Astrocyte of the spinal cord (primary cell): ENCODE measurements at places on chromosomes 2 and 18.
A peak's percentile ranks its signal among the peaks of the same experiment; 100 is the strongest.

GRCh38 chr2:108947271-108947907 is 41.6 kb downstream of the EDAR start:
- no peak for DNase-seq

GRCh38 chr2:125274718-125275117 is 1249.6 kb downstream of the CNTNAP5 start:
- DNase-seq, result no peak

- peak; percentile 77 for DNase-seq
These were observed 796 bp downstream of the MYO1B start for GRCh38 chr2:191245869-191246531.

DNA sequence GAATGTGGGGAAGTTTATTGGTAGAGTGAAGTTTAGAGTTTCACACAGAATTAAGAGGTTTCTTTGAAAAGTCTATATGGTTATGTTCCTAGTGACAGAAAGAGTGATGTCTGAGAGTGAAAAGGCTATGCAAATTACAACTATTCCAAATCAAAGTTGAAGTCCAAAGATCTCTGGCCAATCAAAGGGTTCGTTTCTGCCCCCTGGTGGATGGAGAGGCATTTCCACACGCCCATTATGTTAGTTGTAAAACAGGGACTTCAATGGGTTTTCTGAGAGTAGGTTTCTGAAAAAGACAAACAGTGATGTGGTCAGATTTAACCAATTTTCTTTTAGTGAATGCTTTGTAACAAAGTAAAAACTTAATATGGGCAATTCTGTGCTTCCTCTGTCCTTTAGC is 441.5 kb upstream of the POU3F3 start:
- DNase-seq, result peak; percentile 31

DNA sequence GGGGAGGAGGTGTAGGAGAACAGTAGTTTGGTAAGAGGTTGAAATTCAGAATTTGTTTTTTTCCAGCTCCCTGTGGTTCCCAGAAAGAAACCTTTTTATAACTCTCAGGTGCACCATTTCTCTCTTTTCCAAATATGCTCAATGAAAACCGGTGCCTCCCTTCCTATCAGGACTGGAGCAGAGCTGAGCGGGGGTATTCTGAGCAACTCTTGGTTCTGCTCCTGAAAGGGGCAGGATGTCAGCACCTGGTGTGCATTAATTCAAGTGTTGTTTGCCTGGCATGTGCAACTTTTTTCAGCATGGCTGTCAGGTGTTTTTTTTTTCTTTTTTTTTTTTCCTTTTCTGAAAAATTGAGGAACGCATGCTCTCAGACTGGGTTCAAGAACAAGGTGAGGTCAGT is 74.1 kb downstream of the MAPK4 start:
- no peak for DNase-seq

- DNase-seq, result peak; percentile 35
These were observed 34.0 kb downstream of the EPAS1 start for GRCh38 chr2:46331109-46331766.

GRCh38 chr2:177010146-177010545 is 202.4 kb upstream of the HNRNPA3 start:
- no peak for DNase-seq

- DNase-seq, result no peak
These were observed 43.1 kb upstream of the SELENOI start for GRCh38 chr2:26302846-26303245.

DNA sequence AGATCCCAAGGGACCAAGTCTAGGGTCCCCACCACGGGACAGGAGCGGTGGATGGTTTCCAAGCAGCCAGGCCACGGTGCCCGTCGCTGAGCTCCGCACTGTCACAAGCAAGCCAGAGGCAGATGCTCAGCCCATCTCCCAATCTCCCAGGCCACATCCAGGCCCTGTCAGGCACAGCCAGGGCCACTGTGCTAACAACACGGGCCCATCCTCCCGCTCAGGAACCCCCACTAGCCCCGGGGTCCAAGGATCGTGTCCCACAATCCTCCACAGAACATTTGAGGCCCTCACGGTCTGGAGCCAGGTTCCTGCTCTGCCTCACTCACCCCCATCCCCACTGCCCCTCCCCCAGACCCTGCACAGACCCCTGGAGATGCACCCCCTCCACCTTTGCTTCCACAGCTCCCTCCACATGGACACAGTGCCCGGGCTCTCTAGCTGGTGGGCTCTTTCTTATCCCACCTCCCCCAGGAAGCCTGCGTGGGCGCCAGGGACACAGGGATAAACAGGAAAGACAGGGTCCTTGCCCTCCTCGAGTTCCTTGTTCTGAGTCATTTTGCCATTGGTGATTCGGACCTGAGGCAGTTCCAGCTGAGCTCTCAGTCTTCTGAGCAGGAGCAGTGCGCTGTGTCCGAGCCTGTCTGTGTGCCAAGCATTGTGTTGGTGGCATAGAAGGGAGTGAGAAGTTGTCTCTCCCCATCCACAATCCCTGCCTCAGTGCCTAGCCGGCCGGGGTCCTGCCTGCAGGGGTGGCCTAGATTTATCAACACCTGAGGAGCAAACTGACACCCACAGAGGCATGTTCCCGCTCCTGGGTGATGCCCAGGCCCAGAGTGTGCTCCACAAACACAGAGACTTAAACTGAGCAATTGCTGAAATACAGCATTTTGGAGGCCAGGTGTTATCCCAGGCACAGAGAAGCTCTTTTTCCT is 7.0 kb downstream of the CROCC2 start:
- peak; percentile 12 for DNase-seq

DNA sequence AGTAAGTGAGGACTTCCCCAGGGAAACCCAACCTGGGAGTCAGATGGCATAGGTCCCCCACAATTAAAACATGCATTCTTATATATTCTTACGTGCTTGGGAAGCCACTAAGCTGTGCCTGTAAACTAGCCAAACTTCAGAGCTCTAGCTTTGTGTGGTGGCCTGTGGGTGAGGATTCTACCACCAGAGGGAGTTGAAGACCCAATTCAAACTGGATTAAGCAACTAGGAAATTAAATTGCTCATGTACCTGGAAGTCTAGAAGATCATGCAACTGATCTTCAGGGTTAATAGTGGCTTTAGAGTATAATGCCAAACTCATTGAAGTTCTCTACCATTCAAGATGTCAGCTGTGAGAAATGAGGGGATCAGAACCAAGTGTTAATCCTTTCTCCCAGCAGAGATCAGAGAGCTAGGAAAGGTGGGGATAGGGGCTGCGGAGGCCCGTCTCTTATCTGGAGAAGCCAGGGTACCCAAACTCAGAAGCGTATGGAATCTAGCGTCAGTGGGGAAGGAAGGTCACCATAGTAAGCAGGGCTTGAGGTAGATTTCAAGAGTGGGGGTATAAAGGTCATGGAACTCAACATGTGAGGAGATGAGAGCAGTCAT is 53.2 kb upstream of the CCDC85A start:
- peak; percentile 43 for DNase-seq

DNA sequence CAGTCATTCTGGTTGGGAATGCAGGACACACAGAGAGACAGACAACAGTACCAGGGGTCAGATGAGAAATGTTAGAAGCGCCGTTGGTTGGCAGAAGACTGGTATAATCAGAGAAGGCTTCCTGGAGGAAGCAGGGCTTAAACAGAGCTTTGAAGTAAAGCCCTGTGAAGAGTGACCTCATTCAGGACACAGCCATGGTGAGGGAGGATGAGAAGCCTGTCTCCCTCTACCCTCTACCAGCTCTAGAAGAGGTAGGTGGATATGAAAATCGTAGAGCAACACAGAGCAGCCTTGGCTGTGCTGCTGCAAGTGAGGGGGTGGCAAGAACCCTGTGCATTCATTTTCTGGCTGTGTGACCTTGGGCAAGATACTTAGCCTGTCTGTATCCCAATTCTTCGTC is 14.2 kb downstream of the TET3 start:
- DNase-seq, result no peak

- no peak for DNase-seq
These were observed 149.9 kb upstream of the COPS8 start for GRCh38 chr2:236935631-236936445.

DNA sequence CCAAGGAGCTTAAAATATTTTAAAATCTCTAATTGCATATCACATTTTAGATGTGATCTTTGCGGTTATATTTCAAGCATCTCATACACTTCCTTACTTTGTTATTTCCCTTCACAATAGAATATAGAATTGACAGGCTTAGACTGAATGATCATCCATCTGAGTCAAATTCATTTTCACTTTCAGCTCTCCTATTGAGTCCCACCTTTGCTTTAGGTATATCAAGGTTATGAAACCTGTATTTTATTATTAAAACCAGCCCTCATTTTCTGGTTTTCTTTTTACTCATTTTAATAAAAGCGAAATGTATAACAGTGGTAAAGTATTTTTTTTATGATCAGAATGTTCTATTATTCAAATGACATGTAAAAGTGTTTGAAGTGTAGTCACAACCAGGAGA is 162.9 kb upstream of the KYNU start:
- DNase-seq, result no peak

DNA sequence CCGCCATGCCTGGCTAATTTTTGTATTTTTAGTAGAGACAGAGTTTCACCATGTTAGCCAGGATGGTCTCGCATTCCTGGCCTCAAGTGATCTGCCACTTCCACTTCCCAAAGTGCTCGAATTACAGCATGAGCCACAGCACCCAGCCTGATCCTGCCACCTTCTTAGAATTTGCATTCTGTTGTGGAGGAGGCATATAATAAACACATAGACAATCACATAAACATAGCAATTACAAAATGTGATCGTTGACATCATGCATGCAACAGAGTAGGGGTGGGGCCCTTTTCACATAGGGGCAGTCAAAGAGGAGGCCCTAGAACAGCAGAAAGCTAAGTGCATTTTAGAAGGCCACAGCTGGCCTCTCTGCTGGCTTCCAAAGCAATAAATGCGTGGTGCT is 39.9 kb upstream of the TSPYL6 start:
- DNase-seq, result no peak

DNA sequence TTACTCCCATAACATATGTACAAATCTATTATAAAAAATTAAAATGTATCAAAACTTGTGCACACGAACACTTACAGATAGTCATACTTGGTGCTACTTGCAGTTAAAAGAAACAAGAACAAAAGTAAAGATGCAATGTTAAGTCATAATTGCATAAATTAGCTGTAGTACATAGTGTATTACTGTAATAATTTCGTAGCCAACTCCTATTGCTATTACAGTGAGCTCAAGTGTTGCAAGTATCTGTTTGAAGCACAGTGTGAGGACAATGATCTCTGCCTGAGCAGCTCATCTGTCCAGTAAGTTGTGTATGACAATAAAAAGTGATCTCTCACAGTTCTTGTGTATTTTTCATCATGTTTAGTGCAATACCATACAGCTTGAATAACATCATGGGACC is 7.5 kb upstream of the SERPINB13 start:
- no peak for DNase-seq

GRCh38 chr2:235866373-235866772 is 301.8 kb downstream of the GBX2 start:
- DNase-seq, result no peak

DNA sequence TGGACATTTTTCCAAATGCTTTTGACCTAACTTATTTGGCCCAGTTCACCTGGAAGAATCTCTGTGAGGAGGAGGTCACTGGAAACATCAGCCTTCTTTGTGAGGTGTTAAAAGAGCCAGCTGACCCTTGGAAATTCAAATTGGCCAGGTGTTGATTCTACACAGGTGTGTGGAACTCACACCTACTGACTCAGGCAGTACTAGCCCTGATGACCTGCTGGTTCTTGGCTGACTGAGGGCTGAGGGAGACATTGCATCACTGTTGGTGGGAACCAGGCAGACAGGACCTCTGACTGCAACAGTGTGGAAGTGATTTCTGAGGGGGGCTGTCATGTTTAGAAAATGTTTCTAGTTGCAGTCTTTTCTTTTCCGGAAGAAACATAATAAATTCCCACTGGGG is 242.2 kb upstream of the LRRTM1 start:
- DNase-seq, result no peak

DNA sequence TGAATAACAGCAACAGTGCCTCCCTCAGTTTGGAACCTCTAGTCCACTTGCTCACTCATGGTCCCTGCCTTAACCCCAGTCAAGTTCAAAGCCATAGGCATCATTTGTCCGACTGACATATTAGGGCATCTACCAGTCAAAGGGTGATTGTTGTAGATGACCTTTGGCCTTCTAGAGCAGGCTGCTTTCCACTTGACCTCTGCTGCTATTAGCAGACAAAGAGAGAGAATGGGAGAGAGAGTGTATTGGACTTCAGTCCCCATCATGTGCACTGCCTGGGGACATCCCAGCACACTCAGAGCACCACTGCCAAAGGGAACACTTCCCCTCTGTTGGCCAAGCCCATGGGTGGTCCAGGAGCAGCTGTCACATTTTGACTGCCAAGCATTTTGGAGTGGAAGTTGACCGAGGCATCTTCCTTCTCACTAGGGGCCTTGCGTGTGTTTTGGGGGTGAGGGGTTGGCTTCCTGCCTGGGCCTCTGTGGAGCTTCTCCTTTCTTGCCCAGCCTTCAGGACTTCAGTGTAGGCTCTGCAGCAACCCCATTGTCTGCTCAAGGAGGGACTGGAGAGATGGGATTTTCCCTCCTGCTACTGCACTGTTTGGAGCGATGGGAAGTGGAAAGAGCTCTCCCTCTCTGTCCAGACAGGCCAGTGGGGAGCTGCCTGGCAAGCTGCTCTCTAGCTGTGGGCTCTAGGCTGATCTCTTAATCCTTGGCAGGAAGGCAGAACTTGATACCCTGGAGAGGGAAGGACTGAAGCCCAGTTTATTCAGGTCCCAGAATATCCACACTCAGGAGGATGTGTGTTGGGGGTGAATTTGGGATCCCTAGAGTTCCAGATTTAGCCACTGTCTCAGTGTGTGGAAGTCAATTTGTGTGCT is 68.1 kb downstream of the TMEM247 start:
- DNase-seq, result no peak

GRCh38 chr2:239751679-239752355 is 273.3 kb downstream of the NDUFA10 start:
- DNase-seq, result no peak

DNA sequence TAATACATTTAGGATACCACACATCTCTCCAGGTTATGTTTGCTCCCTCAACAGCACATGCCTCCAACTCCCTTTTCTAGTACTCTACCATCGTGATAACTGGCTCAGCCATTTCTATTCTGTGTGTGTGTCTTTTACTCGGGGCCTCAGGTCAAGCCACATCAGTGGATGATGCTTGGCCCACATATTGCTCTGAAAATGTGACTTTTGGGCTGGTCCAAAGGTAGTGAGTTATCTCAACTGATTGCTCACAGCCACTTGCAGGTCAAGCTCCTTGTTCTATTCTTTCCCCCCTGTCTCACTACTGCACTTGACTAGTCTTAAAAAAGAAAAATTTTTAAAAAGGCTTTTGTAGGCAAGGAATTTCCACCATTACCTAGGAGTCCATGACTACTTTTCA is 5.5 kb downstream of the DSG4 start:
- no peak for DNase-seq

DNA sequence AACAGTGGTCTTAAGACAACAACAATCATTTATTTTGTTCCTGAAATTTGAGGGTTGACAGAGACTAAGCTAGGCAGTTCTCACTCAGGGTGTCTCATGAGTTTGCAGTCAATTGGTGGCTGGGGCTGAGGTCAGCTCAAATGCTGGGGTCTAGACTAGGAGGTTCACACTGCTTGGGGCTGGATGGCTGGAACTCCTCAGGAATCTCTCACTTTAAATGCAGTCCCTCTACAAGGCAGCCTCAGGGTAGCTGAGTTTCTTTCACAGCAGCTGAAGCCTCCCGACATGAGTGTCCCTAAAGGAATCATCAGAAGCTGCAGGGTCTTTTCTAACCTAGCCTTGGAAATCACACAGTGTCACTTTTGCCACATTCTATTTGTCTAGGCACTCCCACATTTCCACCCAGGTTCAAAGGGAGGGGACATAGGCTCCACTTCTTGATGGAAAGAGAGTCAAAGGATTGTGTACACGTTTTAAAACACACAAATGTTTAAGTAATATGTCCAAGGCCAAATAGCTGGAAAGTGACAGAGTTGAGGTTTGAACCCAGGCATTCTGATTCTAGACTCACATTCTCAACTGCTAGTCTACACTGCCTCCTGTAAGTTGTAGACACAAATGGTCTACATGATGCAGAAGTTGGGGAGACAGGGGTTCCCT is 133.8 kb downstream of the ZFP36L2 start:
- DNase-seq, result no peak
